ENCODE measurements at places on chromosomes 1 and 21.
A peak's percentile ranks its signal among the peaks of the same experiment; 100 is the strongest.

DNA sequence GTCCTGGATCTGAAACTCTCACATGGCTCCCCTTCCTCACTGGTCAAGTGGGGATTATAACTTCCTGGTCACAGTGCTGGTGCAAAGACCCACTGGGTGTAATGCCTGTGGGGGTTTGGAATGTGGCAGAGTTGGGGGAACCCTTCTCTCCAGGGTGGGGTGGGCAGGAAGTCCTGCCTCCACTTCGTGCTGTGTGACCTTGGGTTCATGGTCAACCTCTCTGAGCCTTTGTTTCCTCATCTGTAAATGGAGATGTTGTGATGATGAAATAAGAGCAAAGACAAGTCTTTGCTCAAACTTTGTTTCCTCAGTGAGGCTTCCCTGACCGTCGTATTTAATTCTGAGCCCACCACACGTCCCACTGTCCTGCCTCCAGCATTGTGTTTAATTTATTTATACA is 564.7 kb downstream of the PTPRU start:
- no peak for DNase-seq

GRCh38 chr21:15966231-15966630 is 236.4 kb downstream of the USP25 start:
- no peak for DNase-seq

DNA sequence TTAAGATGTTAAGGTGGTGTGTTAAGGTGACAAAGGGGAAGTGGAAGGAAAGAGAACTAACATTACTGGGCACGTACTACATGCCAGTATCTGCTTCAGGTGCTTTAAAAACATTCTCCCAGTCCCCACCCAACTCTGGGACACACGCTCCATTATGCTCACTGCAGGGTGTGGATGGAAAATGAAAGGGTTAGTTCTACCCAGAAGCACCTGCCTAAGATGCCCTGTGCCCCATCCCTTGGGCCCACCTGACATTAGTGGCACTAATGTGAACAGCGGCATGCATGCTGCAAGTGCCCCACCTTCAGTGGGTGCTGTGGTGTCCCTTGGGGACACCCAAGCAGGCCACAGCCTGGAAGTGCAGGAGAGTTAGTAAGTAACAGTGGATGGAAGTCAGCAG is 82.9 kb upstream of the CXADR start:
- no peak for DNase-seq

- DNase-seq = peak; percentile 87
Measured at GRCh38 chr1:55215194-55216021, at the start of gene USP24. Gene USP24 (minus strand): TSS chr1:55215364. CDS start chr1:55215113, 251 bp downstream.

- no peak for DNase-seq
Measured at GRCh38 chr1:94416901-94417727, 1.1 kb upstream of the ABCD3 start.

GRCh38 chr1:3745590-3746381 is 6.5 kb upstream of the CCDC27 start:
- DNase-seq = no peak

DNA sequence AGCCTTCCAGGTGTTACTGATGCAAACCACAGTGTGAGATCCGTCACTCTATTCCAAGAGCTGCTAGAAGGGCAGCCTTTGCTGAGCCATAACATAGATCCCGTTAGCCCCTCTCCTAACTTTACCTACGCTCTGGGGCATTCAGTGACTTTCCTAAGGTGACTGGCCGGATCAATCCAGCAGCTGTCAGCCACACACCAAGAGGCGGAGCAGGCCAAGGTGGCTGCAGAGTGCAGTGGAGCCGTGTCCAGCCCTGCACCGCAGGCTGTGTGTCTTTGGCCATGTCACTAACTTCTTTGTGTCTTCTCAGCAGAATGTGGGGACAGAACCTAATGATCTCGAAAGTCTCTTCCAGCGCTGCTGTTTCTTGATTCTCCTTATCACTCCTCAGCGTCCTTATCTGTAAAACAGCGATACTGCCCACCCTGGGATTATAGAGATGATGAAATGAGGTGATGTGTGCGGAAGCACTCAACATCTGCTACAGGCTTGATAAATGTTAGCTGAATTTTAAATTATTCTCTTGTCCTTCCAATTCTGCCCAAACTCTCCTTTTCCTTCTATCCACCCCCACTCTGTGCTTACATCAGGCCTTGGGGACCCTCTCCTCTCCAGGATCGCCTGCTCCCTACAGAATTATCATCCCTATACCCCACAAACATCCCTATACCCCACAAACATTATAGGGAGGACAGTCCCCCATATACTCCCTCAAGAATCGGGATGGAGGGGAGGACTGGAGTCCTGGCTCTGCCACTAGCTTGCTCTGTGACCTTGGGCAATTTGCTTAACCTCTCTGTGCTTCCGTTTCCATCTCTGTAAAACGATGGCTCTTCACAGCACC is 25.8 kb upstream of the LRRN2 start:
- DNase-seq = no peak

DNA sequence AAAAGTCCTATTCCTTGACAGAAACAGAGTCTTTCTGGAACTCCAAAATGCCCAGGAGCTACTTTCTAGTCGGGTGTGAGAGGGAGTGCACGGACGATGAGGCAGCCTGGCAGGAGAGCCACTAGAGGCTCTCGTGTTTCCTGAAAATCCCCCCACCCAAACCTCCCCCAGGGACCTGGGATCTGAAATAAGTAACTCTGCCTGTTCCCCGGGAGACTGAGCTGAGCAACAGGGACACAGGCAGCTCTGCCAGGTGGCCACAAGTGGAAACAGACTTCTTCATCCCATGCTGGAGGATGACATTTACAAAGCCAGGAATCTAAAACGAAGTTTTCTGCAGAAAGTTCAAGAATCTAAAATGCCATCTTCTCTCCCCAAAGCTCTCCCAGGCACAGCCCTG is 77.1 kb downstream of the ITPKB start:
- peak; percentile 43 for DNase-seq

GRCh38 chr1:153977250-153978240 is at the start of gene JTB:
Gene JTB (minus strand): TSS chr1:153977674. CDS start chr1:153977252, 422 bp downstream.
- DNase-seq = peak; percentile 89
